ENCODE measurements at places on chromosomes 3 and 15. TPM values are rescaled to one million over a fixed set of nuclear protein-coding genes. Genes with fewer than 3 reads are reported as not detected.

Gene SV2B
- total RNA-seq, result 1.4 TPM

Gene THSD4
- total RNA-seq, result 29.6 TPM

Gene WDR53
- total RNA-seq, result 20.3 TPM

GRCh38 chr3:158780766-158781165 lies 21.1 kb upstream of the MFSD1 start:
- DNase-seq, result no peak

DNA sequence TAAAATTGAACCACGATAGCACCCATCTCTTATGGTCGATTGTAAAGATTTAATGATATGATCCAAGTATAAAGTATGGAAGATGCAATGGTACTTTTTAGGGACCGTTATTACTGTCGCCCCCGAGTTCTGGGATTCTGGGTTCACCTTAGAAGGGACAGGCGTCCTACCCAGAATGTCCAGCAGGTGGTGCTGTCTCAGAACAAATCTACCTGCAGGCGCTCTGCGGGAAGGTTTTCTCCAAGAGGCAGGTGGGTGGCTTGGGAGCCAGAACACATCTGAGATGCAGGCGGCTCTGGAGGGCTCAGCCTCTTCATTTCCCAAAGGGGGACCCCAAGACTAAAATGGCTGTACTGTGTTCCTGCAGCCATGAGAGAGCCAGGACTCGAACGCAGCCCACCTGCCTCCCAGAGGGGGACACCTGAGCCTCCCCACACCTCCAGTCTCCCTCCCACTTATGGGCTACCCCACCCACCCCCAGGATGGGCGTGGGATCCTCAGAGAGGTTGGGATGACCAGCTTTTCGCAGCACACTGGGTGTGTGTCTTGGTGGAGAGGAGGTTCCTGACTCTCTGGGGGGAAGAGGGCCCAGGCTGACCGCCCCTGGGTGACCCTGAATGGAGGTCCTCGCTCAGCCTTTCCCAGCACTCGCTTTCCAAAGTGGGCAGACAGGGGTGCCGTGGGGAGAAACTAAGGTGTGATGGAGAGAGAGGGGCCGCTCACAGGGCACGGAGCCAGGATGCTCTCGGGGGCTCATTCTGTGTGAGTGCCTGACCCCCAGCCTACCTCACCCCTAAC lies 28.1 kb upstream of the CORO2B start:
- peak; percentile 85 for DNase-seq

Gene CADPS
- 0.54 TPM for total RNA-seq

GRCh38 chr3:54144284-54144683 lies 21.9 kb downstream of the CACNA2D3 start:
- no peak for DNase-seq

Gene SPATA12
- 0.47 TPM for total RNA-seq

Gene CCR8
- total RNA-seq, result not detected

DNA sequence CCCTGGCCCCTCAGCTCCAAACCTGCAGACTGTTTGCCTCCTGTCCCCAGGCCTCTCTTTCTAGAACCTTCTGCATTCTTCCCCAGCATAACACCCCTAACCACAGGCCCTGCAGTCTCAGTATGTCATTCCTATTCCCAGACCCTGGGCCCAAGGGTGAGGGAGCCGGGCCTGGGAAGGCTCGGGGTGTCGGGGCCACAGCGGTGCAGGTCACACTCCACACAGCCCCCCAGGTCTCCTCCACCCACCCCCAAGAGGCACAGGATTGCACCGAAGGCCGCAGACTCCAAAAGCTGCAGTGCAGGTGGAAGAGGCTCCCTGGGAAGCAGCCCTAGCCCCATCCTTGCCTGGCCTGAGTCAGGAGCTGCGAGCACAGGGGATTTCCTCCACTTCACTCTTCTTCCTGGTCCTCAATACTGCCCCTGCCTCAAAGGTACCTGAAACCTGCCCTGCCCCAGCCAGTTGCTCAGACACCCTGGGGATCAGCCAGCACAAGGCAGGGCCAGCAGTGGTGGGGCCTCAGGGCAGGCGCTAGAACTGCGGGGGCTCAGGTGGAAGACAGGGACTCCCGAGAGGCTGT lies 31.1 kb downstream of the TNK2 start:
- peak; percentile 36 for DNase-seq

Gene FRMD4B
- total RNA-seq, result 13.8 TPM

DNA sequence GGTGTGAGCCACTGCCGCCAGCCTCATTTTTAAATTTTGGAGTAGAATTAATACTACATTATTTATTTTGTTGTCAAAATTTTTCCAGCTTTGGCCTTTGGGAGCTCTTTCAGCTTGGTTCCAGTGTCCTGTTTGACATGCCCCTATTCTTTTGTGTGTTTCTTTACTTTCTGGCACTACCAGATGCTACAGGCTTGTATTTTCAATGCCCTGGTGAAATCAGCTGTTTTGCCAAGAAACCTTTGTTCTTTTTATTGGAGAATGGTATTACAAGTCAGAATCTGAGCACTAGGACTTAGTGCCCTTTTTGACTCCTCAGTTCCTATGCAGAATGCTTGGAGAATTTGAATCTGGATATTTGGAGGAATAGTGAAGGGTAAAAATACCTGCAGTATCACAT lies 26.6 kb downstream of the RNF111 start:
- DNase-seq, result no peak

Gene SKOR1
- 0.27 TPM for total RNA-seq

DNA sequence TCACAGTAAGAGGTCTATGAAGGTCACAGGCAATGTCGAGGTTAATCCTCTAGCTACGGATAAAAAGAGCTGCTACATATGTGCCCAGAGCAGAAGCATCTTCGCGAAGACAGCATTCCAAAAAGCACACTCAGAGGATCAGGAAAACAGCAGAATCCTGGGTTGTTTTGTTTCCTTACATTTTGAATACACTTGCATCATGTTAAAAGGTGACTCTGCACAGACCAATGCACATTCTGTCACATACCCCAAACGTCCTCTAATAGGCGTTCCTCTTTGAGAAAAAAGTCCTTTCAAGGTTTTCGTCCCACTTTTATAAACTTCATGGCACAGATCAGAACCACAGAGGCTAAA lies 52.7 kb downstream of the VGLL4 start:
- DNase-seq, result no peak

Gene UACA
- total RNA-seq, result 35.5 TPM

DNA sequence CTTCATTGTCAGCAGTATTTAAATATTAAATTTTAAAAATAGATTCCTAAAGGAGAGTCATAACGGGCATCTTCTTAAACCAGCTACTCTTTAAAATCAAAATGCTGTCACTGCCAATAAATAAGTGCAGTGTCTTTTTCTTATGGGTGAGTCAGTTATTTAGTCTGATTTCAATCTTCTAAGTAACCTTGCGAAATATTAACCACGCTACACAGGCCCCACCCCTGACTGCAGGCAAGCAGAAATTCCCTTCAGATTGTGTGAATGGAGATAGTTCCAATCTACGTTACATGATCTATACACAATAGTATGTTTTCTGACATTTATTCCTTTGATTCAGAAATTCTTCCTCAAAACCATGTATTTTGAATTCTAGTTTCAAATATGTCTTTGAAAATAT lies 141.5 kb downstream of the GADL1 start:
- DNase-seq, result peak; percentile 59

DNA sequence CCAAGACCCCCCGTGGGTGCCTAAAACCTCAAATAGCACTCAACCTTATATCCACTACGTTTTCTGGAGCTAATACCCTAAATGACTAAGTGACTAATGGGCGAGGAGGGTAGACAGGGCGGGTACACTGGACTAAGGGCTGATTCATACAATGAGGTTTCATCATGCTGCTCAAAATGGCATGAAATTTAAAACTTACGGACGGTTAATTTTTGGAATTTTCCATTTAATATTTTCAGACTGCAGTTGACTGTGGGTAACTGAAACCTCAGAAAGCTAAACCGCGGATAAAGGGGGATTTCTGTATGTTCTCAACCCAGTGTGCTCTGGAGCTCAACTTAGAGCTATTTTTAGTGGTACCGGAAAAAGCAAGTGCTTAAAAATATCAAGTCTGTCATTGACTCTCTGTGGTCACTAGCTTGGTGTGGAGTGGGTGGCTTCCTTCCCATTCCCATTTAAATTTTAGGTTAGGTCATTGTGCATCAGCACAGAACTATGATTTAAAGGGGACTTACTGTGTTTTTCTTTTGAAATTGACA lies 72.9 kb downstream of the LRRC28 start:
- no peak for DNase-seq

Gene CLDN11
- 8.7 TPM for total RNA-seq

DNA sequence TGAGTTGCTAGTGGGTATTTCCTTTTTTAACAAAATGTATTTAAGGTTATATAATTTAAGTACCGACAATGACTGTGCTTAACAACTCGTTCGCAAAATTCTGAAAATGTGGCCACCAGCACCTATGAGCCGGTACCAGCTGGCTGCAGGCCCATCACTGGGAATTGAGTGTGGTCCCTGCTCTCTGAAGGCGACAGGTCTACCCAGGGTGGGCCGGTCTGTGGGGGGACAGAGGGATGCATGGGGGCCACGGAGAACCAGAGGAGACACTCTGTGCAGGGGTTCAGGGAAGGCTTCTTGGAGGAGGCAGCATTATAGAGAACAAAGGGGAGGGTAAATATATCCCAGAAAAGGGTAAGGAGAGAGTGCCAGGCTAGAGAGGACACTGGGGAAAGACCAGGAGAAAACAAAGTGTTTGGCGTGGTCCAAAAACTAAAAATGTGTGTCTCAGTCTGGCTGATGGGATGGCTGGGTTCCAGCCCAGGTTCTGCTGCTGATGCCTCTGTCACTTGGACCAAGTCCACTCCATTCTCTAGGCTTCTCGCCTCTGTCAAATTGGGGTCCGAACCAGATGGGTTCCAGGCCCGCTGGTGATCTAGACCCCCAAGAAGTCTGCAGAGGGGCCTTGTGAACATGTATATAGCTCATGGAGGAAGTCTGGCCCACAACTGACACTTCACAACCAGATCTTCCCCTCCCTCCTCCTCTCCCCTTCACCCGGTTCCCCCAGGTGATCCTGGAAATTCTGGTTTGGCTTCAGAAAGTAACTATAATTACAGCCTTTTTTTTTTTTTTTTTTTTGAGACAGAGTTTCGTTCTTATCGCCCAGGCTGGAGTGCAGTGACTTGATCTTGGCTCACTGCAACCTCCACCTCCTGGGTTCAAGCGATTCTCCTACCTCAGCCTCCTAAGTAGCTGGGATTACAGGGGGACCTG lies 10.7 kb upstream of the CYP11A1 start:
- DNase-seq, result no peak

- no peak for DNase-seq
Observed at GRCh38 chr15:28273468-28273867, 48.5 kb downstream of the HERC2 start.

GRCh38 chr3:55701997-55702396 lies 214.9 kb upstream of the WNT5A start:
- DNase-seq, result no peak

- DNase-seq, result no peak
Observed at GRCh38 chr3:128556907-128557306, 63.9 kb upstream of the GATA2 start.

- no peak for DNase-seq
Observed at GRCh38 chr15:45780352-45780751, 145.5 kb downstream of the SQOR start.

GRCh38 chr15:63374686-63375520 lies 6.7 kb downstream of the CA12 start:
- peak; percentile 51 for DNase-seq

Gene GHRL
- total RNA-seq, result 0.85 TPM

Gene SHC4
- 1.2 TPM for total RNA-seq

DNA sequence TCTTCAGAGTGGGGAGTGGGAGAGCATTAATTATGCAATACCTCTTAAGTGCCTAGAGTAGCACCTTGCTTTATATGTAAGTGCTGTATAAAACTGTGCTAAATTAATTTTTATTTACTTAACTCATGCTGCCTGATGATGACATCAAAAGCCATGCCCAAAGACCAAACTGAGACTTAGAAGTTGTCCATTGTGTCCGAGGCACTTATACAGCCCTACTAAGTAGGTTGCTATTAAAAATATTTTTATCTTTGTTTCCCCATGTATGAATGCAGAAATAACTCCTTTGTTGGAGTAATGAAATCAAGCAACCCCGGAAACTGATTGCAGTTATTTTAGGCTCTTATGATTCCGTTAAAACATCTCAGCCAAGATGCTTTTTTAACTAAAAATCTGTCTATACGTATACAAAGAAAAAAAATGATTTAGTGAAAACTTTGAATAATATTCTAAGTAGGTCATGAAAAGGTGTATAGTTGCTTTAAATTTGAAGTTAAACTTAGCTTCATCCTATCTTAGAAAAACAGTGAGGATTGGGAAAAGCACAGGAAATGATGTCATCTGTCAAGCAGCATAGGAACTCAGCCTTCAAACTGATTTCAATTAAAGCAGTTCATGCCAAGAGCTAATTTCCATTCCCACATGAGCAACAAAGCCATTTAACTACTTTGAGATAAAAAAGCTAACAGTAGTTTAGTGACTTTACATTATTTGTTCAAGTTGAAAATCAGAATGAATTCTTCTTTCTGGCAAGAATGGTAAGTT lies 43.0 kb downstream of the FBN1 start:
- no peak for DNase-seq

DNA sequence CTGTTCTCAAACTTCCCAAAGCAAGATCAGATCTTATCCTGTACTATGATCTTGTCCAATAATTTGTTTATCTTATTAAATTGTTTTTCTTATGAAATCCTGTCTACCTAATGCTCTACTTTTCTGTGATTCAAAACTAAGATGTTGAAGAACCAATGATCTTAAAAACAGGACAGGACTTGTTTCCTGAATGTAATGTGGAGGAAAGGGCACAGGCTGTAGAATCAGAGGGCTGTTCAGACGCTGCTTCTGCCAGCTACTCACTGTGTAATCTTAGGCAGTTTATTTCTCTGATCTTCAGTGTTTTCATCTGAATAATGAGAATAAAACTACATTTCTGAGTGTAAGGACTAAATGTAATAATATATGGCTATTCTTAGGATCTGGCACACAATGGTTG lies 20.1 kb upstream of the DMXL2 start:
- no peak for DNase-seq

- no peak for DNase-seq
Observed at GRCh38 chr3:184726497-184726896, 14.6 kb upstream of the MAGEF1 start.

Gene TGM5
- total RNA-seq, result not detected

Gene VGLL4
- total RNA-seq, result 49.1 TPM

GRCh38 chr3:186719945-186720739 lies 3.0 kb downstream of the KNG1 start:
- DNase-seq, result no peak

DNA sequence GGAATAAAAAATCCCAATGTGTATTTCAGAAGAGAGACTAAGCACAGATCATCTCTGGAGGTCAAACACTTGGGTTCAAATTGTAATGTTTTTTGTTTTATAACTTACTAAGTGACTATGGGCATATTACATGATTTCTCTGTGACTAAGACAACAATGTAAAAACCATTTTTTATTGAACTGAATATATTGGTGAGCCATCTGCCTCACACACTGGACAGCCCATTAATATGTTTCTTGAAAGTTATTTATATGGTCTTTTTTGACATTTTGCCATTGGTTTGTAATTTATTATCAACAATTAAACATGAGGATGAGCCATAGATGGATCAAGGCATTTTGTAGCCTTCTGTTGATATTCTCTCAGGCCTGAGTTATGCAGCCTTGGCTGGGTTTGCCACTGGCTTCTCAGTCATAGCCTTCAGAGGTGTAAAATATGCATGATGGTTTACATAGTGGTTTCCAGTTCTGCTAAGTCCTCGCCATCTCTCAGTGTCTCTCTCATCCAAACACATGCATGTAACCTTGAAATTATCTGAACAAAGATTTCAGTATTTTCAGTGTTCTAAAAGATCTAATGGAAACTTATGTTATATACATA lies 997.2 kb downstream of the DIPK2A start:
- DNase-seq, result no peak

GRCh38 chr15:66481107-66481856 lies 16.3 kb downstream of the SNAPC5 start:
- DNase-seq, result peak; percentile 54

GRCh38 chr15:101434032-101434920 lies 55.2 kb downstream of the PCSK6 start:
- no peak for DNase-seq

Gene LEKR1
- 5.1 TPM for total RNA-seq

All from Calu3 (cell line).